Suppressor macrophage (primary cell): ENCODE measurements at places on chromosomes 5 and 9.

DNA sequence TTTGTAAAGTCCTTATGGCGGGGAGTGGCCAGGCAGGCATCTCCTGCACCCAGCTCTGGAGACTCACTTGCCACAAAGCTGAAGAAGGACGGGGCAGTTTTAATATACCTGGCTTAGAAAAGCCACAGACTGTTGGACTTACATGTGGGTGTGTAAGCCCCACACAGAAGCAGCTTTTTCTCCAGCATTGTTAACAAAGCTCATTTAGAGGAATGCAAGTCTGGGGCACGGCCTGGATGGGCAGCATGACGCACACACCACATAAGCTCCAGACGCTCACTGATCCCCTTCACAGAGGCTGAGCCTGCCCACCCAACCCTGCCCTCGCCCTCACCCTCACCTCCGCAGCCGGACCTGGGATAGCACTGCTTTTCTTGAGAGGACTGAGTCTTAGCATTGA lies 58.0 kb upstream of the PDE8B start:
- no peak for DNase-seq

GRCh38 chr9:105459336-105459735 lies 11.5 kb downstream of the FSD1L start:
- DNase-seq, result no peak

- no peak for DNase-seq
These were observed 33.5 kb upstream of the FCN2 start for GRCh38 chr9:134847138-134847537.

GRCh38 chr9:116152390-116152789 lies 1.2 kb upstream of the PAPPA start:
- DNase-seq, result no peak

- DNase-seq, result peak; percentile 7
These were observed 83.1 kb downstream of the NLN start for GRCh38 chr5:65805089-65805488.

GRCh38 chr9:96599298-96599697 lies 20.3 kb downstream of the CDC14B start:
- DNase-seq, result peak; percentile 40

GRCh38 chr5:143126174-143127019 lies 277.1 kb downstream of the NR3C1 start:
- DNase-seq, result no peak

GRCh38 chr9:11992866-11993265 lies 700.3 kb upstream of the TYRP1 start:
- no peak for DNase-seq

DNA sequence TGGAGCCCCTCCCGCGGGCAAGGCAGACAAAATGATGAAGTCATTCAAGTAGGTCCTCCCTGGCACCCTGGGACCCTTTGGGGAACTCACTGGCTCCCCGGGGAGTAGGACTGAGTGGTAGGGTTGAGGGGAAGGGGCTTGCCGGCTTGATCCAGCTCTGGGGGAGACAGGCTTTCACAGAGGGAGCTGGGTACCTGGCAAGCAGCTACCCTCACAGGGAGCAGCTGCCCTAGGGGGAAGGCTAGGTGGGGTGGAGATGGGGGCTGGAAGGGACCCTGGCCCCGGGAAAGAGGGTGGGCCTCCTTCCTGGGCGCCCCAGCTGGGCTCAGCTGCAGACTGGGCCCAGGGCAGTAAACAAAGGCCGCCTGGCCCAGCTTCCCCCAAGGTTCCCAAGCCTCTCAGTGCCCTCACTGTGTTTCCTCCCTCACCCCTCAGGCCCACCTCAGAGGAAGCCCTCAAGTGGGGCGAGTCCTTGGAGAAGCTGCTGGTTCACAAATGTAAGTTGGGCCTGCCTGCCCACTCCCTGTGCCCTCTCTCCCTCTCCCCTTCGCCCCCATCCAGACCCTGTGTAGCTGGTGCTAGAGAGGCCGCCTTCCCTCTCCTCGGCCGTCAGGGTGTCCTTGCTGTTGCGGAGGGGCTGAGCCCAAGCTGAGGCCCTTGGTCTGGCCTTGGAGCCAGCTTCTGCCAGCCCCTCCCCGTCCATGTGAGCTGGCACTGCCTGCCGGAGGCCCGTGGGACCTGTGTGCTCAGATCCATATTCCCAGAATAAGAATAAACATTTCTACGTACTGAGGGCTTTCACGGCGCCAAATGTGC lies 131.2 kb downstream of the RGS3 start:
- no peak for DNase-seq

- no peak for DNase-seq
These were observed 37.6 kb upstream of the MELK start for GRCh38 chr9:36535107-36535506.

GRCh38 chr9:126678989-126679388 lies 65.3 kb downstream of the LMX1B start:
- no peak for DNase-seq

DNA sequence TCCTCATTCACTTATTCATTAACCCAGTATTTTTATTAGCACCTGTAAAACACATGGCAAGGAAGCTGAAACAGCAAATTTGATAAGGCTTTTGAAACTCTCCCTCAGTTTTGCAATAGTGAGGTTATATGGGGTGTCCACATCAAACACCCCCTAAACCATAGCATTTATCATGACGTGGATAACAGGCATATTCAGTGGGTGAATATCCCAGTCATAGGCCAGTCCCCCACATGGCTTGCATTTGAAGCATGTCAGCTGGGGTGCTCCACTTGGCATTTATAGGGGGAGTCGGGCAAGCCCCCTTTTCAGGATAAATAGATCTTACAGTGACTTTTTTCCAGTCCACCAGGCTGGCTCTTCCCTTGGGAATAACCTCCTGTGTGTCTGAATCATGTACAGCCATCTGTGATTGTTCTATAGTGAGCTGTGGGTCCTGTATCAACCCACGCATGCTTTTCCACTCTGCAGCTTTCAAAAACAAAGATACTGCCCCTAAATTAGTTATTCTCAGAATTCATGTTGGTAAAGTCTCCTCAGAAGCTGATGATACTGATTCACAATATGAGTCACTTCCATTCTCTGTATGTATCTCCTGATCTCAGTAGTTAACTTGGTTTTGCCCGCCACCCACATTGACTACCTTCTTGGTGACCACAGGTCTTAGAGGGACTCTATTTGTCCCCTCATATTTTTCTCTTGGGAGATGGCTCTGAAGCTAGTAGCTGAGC lies 84.4 kb upstream of the SPIN1 start:
- DNase-seq, result no peak

GRCh38 chr5:52831786-52832511 lies 44.2 kb downstream of the ITGA1 start:
- DNase-seq, result peak; percentile 14

GRCh38 chr9:122107291-122107805 lies 14.2 kb upstream of the TTLL11 start:
- no peak for DNase-seq

DNA sequence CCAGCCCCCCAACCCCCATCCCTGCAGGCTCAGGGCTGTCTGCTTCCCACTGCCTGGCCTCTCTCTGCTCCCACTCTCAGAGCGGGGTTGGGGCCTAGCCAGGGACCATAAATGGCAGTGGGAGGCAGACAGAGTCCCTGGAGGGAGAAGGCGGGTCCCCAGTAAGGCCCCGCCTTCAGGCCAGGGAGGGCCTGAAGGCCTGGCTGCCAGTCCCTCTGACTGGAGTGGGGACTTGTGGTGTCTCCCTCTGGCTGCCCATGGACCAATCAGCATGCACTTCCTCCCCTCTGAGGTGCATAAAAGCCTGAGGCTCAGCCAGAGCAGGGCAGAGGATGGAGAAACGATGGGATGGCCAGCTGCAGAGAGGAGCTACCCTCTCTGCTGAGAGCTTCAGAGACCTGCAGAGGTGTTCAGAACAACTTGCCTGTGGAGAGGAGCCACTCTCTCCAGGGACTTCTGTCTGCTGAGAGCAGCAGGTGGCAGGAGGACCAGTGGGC lies 2.7 kb upstream of the BTNL9 start:
- no peak for DNase-seq

GRCh38 chr5:171845857-171846256 lies 60.2 kb downstream of the SMIM23 start:
- DNase-seq, result peak; percentile 43

DNA sequence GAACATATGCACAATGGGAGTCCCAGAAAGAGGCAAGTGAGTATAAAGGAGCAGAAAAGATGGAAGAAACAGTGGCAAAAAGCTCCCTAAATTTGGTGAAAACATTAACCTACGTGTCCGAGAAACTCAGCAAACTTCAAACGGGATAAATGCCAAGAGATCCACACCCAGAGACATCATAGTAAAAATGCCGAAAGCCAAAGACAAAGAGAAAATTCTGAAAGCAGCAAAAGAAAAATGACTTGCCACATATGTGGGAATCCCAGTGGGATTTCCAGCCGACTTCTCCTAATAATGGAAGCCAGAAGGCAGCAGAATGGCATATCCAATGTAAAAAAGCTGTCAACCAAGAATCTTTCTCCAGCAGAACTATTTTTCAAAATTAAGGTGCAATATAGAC lies 101.2 kb downstream of the ADAMTS2 start:
- DNase-seq, result no peak

- DNase-seq, result no peak
These were observed 75.3 kb downstream of the LHFPL2 start for GRCh38 chr5:78573318-78573717.

DNA sequence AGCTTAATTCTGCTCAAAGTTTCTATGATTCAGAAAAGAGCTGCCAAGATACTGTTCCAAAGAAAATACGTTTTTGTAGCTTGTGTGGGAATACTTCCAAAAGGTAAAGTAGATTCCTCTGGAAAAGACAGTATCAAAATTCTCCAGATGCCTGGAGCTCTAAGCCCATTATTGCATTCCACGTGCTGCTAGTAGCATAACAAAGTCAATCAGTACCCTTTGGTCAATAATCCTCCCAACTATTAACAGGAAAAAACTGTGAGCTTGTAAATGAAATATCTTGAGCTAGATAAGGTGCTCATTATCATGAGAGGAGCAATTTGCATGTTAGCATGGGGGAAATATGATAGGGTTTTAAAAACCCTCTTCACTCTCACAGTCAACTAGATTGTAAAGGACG lies 229.5 kb upstream of the TYRP1 start:
- DNase-seq, result no peak
